NCI-H526 (cell line): ENCODE measurements at places on chromosomes 4 and X.

DNA sequence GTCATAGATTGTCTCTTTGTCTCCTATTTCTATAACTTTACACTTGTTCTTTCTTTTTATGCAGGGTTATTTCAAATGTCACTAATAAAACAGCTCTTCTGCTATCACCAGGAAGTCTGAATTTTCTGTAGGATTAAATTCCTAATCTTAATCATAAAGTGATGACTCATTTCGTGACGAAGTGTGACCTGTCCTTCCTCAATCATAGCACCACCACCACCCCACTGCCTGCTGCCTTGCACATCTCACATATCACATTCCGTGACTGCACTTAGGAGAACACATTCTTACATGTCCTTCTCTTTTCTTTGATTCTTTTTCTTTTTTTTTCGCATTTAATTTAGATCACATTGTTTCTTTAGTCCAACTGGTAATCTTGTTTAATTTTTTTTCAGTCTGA lies 57.7 kb upstream of the UGT2B7 start:
- no peak for DNase-seq

DNA sequence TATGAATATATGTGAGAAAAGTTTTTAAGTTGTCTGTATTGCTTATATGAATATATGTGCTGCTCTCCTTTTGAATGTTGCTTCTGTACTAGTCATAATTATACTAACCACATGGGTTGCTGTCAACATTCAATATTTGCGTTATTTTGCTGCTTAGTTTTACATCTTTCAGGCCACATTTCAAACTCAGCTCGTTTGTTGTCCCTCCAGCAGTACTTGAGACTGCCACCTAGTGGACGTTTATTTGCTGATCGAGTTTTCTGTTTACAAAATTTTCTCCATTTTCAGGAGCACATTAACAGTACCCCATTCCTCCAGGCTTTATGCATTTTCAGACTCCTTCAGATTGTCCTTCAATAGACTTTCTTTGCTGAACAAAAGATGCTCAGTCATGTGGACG lies 75.8 kb downstream of the NUDT11 start:
- DNase-seq: peak; percentile 43

DNA sequence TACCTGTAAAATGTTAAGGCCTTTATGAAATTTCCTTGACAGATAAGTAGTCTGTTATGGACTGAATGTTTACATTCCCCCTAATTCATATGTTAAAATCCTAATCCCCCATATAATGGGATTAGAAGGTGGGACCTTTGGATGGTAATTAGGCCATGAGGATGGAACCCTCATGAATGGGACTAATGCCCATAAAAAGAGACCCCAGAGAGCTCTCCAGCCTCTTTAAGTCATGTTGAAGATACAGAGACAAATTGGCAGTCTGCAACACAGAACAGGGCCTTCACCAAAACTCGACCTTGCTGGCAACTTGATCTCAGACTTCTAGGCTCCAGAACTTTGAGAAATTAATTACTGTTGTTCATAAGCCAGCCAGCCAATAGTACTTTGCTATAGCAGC lies 1344.5 kb upstream of the PCDH7 start:
- no peak for DNase-seq

- DNase-seq: no peak
Measured at GRCh38 chr4:103364083-103364482, 165.9 kb upstream of the CENPE start.

- no peak for DNase-seq
Measured at GRCh38 chr4:104472766-104473165, 21.9 kb downstream of the CXXC4 start.

DNA sequence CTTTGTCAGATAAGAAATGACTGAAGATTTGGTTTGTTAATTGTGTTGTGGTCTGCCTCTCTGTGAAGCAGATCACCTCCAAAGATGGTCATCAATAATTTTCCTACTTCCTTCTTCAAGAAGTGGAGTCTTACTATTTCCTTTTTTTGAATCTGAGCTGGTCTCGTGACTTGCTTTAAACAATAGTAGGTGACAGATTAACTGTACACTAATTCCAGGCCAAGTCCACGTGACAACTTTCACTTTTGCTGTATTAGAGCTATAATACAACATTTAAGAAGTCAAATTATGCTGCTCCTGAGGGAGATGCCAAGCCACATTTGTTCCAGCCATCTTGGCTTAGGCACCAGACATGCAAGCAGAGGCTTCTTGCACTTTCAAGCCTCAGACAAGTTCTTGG lies 393.8 kb upstream of the GRID2 start:
- no peak for DNase-seq

DNA sequence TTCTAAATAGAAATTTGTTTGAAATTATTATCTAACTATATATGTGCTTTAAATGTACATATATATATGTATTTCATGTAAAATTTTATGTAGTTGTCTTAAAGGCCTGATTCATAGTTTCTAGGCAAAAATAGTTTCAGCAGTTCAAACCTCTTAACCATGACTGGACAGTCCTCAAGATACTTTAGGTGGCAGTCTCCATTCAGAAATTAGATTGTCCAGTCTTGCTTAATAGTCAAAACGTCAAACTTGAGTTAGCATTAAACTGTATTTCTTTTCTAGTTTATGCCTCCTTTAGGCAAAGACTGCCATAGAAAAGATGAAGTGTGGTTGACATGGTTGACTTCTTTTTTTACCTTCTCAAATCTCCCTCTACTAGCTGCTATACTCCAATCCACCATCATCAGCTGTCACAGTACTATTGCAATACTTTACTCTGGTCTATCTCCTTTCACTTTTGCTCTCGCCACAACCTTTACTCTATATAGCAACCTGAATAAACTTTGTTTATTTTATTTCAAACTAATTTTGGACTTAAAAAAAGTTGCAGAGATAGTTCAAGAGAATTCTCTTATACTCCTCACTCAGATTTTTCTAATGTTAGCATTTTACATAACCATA lies 395.6 kb upstream of the DIPK2B start:
- no peak for DNase-seq

DNA sequence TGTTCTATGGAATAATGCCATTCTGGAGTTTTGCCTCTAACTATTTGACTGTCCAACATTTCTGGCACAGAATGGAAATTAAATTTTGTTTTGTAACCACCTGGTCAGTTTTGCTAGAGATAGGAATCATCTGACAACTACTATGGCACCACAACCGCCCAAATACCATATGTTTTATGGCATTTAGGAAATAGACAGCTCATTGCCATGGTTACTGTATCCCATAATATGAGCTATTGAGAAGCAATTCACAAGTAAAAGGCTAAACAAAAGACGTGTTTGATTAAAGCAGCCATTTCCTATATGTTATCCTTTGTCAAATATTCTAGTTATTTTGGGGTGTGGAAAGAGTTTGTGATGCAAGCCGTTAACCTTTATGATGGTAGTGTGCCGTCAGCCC lies 1105.3 kb upstream of the LCORL start:
- no peak for DNase-seq
